ENCODE measurements at places on chromosomes 5 and 9. TPM values are rescaled to one million over a fixed set of nuclear protein-coding genes. Genes with fewer than 3 reads are reported as not detected.

GRCh38 chr5:55021821-55022220, 2.2 kb upstream of the GZMK start:
- no peak overlapping the region for H3K27ac ChIP-seq
- H3K36me3 ChIP-seq = no peaks in the 10 kb centered on the region
- no peak overlapping the region for H3K4me3 ChIP-seq
- no peaks in the 10 kb centered on the region for H3K4me1 ChIP-seq

The COMMD10 gene
- 57.8 TPM for total RNA-seq

The SOX30 gene
- not detected for total RNA-seq

DNA sequence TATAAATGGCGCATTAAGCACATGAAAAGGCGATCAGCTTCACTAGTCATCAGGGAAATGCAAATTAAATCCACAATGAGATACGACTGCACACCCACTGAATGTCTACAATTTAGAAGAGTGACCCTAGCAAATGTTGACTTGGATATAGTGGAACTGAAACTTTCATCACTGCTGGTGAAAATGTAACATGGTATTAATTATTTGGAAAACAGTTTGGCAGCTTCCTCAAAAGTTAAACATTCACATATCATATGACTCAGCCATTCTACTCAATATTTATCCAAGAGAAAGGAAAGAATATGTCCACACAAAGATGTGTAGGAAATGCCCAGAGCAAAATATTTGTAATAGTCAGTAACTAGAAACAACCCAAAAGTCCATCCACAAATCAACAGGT, 146.5 kb downstream of the LPAR1 start:
- no peak overlapping the region for H3K4me3 ChIP-seq
- H3K27me3 ChIP-seq = no peaks in the 10 kb centered on the region
- no peak overlapping the region for H3K27ac ChIP-seq
- H3K4me1 ChIP-seq = no peaks in the 10 kb centered on the region
- H3K36me3 ChIP-seq = no peaks in the 10 kb centered on the region

DNA sequence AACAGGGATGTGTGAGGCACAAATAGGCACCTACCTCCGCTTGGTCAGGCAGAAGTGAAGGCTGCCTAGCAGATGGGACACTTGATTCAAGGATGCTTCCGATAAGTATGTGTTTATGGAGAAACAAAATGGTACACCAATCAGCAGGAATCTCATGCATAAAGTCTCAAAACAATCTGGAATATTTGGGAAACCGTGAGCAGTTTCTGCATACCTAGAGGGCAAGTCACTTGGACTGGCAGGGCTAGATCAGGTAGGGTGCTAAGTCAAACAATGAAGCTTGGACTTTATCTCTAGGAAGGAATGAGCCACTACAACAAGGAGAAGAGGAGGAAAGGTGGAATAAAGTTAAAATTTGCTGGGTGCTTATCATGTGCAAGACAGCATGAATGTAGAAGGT, 5.5 kb downstream of the EPB41L4A start:
- no peak for DNase-seq
- H3K4me1 ChIP-seq = no peaks in the 10 kb centered on the region
- H3K27ac ChIP-seq = no peak overlapping the region
- H3K4me3 ChIP-seq = no peak overlapping the region
- H3K36me3 ChIP-seq = no peaks in the 10 kb centered on the region
- H3K27me3 ChIP-seq = no peaks in the 10 kb centered on the region
